ENCODE measurements at places on chromosomes 1 and 21. TPM values are rescaled to one million over a fixed set of nuclear protein-coding genes. Genes with fewer than 3 reads are reported as not detected.

DNA sequence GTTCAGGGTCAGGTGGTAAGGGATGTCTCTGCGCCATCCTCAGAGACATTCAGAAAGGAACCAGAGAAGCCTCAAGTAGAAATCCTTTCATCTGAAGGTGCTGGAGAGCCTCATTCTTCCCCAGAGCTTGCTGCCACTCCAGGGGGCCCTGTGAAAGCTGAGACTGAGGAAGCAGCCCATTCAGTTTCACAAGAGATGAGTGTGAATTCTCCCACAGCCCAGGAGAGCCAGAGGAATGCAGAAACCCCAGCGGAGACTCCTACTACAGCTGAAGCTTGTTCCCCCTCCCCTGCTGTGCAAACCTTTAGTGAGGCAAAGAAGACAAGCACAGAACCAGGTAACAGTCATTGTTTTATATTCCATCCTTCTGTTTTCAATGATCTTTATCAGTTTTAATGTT is 38.7 kb downstream of the ZBTB40 start:
- peaks cover 8% of the 10 kb centered on the region for H3K4me1 ChIP-seq
- H3K27ac ChIP-seq: no peak overlapping the region
- DNase-seq: no peak
- no peaks in the 10 kb centered on the region for H3K27me3 ChIP-seq
- H3K4me3 ChIP-seq: no peak overlapping the region

- H3K27me3 ChIP-seq: no peaks in the 10 kb centered on the region
- DNase-seq: no peak
- no peak overlapping the region for H3K4me3 ChIP-seq
- no peak overlapping the region for H3K27ac ChIP-seq
- H3K36me3 ChIP-seq: no peaks in the 10 kb centered on the region
Observed at GRCh38 chr1:245901037-245901436, 606.0 kb downstream of the SMYD3 start.

DNA sequence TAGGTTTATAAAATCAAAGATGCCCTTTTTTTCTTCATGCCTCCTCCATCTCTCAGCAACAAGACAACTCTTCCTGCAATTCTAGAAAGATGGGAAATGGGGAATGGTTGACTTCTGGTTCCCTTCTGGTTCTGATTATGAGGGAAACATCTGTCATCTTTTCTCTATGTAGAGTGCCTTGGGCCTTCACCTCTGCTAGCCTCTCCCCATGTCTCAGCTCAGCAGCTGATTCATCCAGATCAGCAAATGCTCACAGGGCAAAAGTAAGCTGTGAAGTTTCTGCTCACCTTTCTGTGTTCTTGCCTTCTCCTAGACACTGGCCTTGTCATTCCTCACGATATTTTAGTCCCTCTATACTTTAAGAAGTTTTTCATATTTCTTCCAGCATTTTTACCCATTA is 17.8 kb upstream of the BECN2 start:
- no peaks in the 10 kb centered on the region for H3K27me3 ChIP-seq
- DNase-seq: no peak
- H3K4me3 ChIP-seq: no peak overlapping the region

GRCh38 chr1:97254731-97255463 is 533.3 kb downstream of the PTBP2 start:
- peaks cover 2% of the 10 kb centered on the region for H3K27me3 ChIP-seq
- no peaks in the 10 kb centered on the region for H3K4me1 ChIP-seq
- no peak overlapping the region for H3K4me3 ChIP-seq
- no peaks in the 10 kb centered on the region for H3K36me3 ChIP-seq

DNA sequence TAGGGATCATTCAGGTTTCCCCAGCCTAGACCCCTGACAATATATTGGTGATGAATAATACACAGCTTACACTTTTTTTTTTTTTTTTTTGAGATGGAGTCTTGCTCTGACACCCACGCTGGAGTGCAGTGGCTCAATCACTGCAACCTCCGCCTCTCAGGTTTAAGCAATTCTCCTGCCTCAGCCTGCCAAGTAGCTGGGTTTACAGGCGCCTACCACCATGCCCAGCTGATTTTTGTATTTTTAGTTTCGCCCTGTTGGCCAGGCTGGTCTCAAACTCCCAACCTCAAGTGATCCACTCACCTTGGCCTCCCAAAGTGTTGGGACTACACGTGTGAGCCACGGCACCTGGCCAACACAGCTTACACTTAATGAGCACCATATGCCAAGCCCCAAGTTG is 7.2 kb downstream of the VASH2 start:
- H3K4me1 ChIP-seq: no peaks in the 10 kb centered on the region
- no peaks in the 10 kb centered on the region for H3K36me3 ChIP-seq
- no peak overlapping the region for H3K4me3 ChIP-seq
- H3K27ac ChIP-seq: no peak overlapping the region

- H3K27me3 ChIP-seq: no peaks in the 10 kb centered on the region
- no peak for DNase-seq
- H3K4me1 ChIP-seq: no peaks in the 10 kb centered on the region
- H3K4me3 ChIP-seq: no peak overlapping the region
Observed at GRCh38 chr21:36973986-36974850, 7.7 kb upstream of the HLCS start.

GRCh38 chr1:33314416-33314815 is 6.5 kb downstream of the A3GALT2 start:
- no peak overlapping the region for H3K27ac ChIP-seq
- no peaks in the 10 kb centered on the region for H3K36me3 ChIP-seq
- peak; percentile 13 for DNase-seq
- H3K4me1 ChIP-seq: no peaks in the 10 kb centered on the region
- H3K27me3 ChIP-seq: no peaks in the 10 kb centered on the region

Gene OR6K3
- not detected for total RNA-seq

Data from ovary (tissue), 10 donors.